DMS153 (cell line): ENCODE measurements at places on chromosomes 7 and 10.

GRCh38 chr7:151314401-151314800, 27.2 kb upstream of the NUB1 start:
- DNase-seq, result no peak

GRCh38 chr7:66330961-66331360, 125.8 kb downstream of the TPST1 start:
- no peak for DNase-seq

DNA sequence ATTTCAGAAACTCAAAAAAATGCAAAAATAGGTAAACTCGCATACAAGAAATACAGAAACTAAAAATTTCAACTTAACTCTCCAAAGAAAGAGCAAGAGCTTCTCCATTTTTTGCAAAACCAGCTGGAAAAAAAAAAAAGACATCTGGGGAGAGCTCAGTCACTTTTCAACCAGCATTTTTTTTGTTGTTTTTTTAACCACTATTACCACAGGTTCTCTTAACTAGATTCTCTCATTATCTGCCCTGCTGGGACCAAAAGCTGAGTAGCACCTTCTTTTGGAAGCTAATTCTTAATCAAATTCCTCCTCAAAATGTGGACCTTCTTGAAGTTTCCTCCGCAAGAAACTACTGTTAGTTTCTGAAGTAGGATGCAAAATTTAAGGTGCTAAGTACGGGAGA, 14.2 kb downstream of the IGF2BP3 start:
- no peak for DNase-seq

- peak; percentile 31 for DNase-seq
These were observed 14.7 kb downstream of the FKBP6 start for GRCh38 chr7:73342645-73343044.

GRCh38 chr10:6200440-6200733, 2.3 kb upstream of the PFKFB3 start:
- no peak for DNase-seq

DNA sequence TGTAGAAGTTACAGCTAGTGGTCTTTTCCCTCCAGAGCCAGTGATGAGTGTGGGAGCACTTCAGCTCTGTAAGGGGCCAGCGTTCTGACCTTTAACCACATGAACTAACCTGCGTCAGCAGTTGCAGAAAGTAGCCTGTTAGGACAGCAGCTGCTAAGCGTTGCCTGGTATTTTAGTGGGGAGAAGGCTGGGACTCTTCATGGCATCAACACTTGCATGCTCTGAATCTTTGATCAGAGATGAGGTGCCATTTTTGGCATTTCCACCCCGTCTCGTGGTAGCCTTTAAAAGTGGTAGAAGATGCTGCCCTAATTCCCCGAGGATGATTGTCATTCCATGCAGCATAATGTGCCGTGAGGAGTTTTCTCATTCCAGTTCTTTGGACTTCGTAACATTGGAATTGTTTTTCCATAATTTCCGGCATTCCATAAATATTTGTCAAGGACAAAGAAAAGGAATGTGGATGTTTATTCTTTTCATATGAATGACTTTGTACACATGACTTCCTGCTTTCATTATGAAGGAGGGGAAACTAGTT, 92.2 kb downstream of the AVL9 start:
- DNase-seq, result no peak

- no peak for DNase-seq
These were observed 45.4 kb downstream of the MRPS24 start for GRCh38 chr7:43823941-43824340.

GRCh38 chr7:21639206-21639868, 96.5 kb downstream of the DNAH11 start:
- DNase-seq, result no peak

- no peak for DNase-seq
These were observed 53.5 kb downstream of the NRF1 start for GRCh38 chr7:129665013-129665401.

GRCh38 chr7:70657571-70657970, 474.4 kb upstream of the GALNT17 start:
- DNase-seq, result no peak

- DNase-seq, result no peak
These were observed 2.9 kb upstream of the XPNPEP1 start for GRCh38 chr10:109926061-109926745.

DNA sequence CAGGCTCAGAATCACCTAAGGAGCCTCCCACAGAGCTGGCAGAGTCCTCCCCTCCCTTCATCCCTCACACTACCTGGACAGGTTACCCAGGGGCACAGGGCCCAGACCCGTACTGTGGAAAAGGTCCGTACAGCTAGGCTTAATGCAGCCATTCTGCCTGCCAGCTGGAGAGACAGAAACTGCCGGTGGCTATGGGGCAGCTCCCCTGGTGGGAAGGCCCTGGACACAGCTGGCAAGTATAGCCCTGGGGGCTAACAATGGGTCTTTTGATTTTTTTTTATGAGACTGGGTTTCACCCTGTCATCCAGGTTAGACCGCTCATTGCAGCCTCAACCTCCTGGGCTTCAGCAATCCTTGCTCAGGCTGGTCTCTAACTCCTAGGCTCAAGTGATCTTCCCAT, 68.3 kb downstream of the GNA12 start:
- DNase-seq, result no peak

DNA sequence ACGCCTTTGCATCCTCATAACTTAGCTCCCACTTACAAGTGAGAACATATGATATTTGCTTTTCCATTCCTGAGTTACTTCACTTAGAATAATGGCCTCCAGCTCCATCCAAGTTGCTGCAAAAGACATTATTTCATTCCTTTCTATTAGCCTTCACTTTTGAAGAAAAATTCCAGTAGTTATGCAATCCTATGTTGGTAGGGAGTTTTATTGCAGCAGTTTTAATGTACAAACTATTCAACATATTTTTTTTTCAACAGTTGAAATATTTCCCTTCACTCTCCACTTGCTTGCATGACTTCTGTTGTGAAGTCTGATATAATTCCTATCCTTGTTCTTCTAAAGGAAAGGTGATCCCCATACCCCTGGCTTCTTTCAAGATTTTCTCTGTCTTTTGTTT, 27.3 kb upstream of the ARHGAP22 start:
- DNase-seq, result no peak

DNA sequence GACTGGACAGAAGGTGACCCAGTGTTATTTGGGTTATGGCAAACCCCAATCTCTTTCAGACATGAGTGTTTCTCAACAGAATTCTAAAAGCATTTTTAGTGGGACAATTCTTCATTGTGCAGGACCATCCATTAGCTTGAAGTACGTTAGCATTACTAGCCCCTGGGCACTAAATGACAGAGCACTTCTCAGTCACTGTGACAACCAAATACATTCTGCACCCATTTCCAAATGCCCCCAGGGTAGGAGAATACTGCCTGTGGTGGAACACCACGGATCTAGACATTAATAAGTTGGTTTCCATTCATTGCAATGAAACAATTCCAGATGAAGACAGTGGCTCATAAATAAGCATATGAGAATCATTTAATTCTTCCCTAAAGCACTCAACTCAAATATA, 102.4 kb upstream of the FRMD4A start:
- DNase-seq, result no peak

DNA sequence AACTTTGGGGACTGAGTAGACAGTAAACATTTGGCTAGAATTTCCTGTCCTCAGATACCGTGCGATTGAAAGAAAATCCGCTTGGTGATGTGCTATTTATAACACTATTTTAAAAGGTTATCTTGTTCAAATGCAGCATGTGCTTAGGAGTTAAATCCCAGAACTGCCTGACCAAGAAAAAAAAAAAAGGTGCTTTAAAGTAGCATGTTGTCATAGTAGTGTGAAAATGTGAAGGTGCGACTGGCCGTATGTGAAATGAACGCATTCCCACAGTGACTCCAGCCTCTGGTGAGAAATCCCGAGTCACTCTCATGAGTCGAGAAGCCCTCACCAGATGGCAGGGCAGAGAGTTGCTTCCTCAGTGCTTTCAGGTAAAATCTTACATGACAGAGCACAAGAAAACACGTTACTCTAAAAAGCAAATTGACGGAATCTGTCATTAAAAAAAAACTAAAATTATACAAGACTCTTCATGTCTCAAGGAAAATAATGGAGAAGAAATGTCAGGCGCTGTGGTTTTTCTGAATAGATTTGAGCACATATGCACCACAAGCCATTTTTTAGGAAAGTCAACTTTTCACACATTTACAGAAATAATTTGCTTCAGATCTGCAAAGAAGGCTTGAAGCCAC, 18.4 kb upstream of the KLF6 start:
- no peak for DNase-seq

GRCh38 chr10:122078965-122079795, 90.2 kb downstream of the TACC2 start:
- DNase-seq, result no peak

DNA sequence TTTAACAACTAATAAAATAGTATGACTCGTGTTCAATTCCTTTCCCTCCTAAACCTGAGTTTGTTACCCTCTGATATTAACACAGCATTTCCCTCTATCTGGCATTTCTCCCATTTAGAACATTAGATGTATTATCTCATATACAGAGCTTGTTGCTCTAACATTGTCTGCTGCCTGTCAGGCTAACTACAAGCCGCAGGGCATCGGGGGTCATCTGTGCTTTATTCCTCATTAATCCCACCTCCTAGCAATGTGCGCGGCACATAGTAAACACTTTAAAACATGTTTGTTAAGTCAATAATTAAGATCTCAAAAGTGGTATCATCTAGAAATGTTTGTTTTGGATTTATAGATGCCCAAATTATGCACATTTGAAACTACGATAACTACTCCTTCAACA, 52.9 kb upstream of the NEBL start:
- DNase-seq, result no peak

DNA sequence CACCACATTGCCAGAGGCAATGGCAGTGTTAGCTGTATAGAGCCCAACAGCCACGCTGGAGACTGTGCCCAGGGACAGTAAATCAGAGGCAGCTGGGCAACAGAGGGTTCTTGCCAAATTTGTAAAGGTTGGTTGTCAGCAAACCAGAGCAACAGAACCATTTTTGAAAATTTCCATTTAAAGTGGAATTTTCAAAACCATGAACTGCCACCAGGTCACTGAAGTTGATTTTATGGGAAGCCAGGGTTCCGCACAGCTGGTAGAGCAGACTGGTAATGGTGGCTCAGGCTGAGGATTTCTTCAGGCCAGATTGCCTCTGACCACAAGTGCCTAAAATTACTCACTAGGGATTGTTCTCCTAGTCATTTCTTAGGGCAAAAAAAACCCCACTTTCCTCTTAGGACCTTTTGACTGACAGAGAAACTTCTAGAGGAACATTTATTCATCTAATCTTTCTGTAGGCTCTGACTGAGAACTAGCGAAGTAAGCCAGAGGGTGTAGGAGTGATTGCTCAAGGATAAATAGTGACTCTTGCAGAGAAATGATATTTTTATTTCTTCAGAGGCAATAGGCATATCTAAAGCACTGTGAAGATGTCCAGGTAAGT, 342.4 kb downstream of the BBS9 start:
- no peak for DNase-seq

- DNase-seq, result no peak
These were observed 22.1 kb upstream of the OPN4 start for GRCh38 chr10:86632009-86632800.

- DNase-seq, result no peak
These were observed 186.5 kb upstream of the TMEM72 start for GRCh38 chr10:44724415-44725174.

GRCh38 chr7:11133436-11133959, 159.8 kb downstream of the PHF14 start:
- no peak for DNase-seq

GRCh38 chr10:128528167-128528566, 401.9 kb upstream of the MKI67 start:
- no peak for DNase-seq

GRCh38 chr7:15765753-15766152, 79.3 kb upstream of the MEOX2 start:
- DNase-seq, result no peak

DNA sequence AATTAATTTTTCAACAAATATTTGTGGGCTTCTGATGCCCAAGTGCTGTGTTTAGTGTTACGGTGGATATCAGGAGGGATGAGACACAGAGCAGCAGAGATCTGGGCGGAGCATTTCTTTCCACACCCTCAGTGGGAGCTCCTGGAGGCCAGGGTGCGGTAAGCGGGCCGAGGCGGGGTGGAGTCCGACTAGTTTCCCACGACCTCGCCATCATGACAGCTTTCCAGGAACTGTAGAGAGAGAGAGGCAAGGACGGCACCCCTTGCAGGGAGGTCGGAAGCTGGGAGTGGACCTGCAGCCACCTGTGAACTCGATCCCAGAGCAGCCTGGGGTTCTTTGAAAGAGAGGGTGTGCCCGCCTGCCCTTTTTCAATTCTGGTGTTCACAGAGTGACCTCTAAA, 128.2 kb downstream of the ACTR3B start:
- DNase-seq, result no peak

DNA sequence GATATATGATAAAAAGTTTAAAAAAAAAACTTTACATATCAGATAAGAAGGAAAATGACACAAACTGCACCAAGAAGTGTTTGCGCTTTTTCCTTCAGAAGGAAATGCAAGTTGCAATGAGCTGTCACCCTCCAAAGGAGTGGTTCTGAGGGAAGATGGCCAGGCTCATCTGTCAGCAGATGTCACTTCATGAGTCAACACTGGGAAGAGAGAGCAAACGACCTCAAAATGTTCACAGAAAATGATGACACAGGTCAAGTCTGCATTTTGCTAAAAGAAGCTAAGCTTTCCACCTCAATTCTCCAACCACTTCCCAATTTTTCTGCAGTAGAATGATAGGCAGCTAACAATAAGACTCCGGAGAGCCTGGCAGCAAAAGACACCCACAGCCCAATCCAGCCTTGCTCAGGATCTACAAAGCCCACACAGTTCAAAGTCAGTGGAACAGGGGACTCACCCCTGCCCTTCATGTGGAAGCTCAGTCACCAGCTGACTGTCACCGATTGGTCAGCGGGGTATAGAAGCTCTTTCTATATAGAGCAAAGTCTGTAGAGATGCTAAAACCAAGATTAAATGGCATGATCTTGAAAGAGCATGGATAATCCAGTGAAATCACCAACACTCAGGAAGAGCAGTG, 155.1 kb upstream of the NEBL start:
- DNase-seq, result no peak

DNA sequence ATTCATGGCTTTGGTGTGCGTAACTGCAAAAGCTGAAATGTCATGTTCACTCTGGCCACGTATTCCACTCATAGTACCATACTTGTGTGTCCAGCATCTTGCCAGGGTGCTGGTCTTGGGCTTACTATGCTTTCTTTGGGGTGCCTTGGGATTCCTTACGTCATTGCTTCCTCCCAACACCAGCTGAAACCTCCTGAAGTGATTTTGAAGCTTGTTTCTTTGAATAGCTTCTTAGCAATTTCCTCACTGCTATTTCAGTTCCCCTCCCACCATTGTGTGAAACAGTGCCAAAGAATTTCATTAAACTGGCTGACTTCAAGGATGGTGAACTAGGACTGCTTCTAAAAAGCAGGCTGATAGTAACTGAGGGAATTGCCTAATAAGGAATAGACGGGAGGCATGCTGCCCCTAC, 36.9 kb downstream of the ENTPD1 start:
- DNase-seq, result no peak
